Esophagus squamous epithelium (tissue), 5 donors: ENCODE measurements at places on chromosomes 7 and 10.

GRCh38 chr7:27030393-27031050 is 65.3 kb downstream of the HOXA1 start:
- no peak for DNase-seq

DNA sequence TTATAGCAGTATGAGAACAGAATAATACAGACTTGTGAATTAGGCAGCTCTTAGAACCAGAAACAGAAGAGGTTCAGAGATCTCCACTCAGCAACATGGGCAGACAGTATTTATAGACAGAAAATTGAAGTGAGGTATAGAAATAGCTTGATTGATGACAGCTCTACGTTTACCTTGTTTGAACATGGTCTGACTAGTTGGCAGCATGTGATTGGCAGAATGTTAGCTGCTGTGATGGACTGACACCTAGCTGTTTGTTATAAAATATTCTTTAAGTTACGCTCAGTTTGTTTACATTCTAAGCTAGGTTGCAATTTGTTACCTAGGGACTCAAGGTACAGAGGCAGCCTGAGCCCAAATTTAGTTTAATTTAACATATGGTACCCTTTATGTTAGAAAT is 73.7 kb upstream of the TMEM229A start:
- no peak for DNase-seq

- no peak for DNase-seq
Observed at GRCh38 chr10:33616956-33617355, 282.5 kb upstream of the NRP1 start.

DNA sequence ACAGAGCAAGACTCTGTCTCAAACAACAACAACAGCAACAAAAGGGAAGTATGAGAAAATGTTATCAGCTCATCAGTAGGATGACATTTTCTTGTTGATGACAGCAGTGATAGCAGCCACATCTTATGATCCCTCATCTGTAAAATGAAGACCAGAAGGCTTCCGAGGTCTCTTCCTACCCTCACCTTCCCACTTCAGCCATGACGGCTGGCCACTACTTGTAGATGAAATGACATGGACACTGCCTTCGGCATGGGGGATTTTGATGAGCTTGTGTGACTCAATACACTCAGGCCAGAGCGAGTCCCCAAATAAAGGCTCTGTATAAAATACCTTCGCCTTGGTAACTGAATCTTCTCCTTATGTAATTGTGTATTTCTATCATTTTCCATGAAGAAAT is 6.7 kb downstream of the ECHDC3 start:
- no peak for DNase-seq

- no peak for DNase-seq
Observed at GRCh38 chr10:72645263-72645858, 19.5 kb upstream of the MICU1 start.

GRCh38 chr7:29309041-29309854 is 114.7 kb downstream of the CHN2 start:
- DNase-seq, result no peak

DNA sequence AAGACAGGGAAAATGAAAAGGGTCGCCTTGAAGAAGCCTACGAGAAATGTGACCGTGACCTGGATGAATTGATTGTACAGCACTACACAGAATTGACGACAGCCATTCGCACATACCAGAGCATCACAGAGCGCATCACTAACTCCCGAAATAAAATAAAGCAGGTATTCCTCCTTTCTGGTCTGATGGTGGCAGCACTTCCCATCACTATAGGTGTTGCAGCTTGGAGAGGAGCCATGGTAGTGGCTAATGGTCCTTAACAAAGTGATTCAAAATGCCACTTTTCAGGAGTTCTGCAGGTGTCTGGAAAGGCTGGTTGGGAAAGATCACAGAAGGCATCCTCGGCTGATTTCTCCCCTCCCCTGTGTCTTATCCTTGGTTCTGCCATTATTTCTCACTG is 22.1 kb downstream of the EXOC4 start:
- DNase-seq, result no peak

DNA sequence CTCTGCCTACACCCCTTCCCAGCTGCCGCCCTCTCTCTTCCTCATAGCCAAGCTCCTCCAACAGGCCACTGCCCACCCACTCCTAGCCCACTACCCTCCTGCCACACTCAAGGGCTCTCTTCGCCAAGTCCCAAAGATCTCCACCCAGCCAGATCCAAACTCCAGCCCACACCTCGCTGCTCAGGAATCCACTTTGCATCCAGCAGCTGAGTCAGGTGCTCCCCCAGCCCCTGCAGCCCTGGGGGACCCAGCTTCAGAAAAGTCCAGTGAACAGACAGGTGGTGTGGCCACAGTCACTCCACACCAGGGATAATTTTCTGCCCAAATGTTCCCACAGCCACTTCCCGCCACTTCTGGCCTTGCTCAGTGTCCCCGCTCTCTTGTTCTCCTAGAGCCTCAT is 10.9 kb downstream of the OGDHL start:
- no peak for DNase-seq

DNA sequence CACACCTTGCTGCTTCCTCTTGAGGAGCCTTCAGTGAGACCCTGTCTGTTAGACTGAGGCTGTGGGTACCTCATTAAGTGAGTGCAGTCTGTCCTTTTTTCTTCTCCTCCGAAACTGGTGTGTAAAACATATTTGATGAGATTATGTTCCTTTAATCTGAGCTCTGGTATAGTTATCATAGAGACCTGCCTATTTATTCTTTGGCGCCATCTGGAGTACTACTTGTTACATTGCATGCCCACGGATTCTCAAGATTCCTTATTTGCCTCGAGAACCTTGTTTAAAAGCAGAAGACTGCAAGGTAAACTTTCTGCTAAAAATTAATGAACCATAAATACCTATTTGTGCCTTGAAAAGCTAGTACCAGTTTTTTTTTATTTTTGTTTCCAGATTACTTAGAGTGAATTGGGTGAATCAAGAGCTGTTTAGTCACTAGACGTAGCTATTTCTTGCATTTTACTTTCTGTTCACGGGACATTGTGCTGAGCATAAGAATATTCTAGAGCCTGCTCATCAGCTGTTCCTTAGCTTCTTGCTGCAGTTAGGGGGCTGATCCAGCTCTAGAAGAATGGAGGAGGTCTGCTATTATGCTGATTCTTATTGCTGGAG is 16.9 kb upstream of the STMP1 start:
- DNase-seq, result no peak

- DNase-seq, result no peak
Observed at GRCh38 chr7:87658553-87658952, 30.4 kb downstream of the RUNDC3B start.

GRCh38 chr7:129045682-129046081 is 9.2 kb downstream of the TNPO3 start:
- no peak for DNase-seq

DNA sequence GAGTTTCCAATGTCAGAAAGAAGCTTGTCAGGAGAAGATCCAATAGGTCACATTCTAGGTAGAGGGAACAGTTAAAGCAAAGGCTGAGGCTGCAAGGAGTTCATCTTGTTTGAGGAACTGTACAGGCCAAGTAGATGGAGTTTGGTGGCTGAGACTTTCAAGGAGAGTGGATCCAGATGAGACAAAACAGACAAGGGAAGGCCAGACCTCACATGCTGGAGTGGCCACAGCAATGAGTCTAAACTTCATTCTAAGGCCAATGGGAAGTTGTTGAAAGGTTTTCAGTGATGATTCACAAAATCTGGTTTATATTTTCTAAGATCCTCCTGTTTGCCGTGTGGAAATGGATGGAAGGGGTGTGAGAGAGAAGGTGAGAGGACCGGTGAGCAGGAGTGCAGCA is 40.0 kb downstream of the EPDR1 start:
- DNase-seq, result no peak

DNA sequence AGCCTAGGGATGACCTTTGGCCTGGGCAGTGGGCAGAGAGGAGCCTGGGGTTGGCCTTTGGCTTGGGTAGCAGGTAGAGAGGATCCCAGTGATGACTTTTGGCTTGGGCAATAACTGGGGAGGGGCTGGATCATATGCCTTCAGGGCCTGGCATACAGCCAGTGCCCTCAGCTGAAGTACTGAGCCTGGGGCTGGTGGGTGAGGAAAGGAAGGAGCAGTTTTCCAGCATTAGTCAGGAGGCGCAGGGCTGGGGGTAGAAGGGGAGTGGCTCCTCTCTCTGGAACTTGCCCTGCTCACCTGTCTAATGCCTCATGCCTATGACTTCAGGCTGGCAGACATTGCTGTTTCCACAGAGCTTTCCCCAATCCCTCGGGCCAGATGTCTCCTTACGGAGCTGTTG is 15.2 kb upstream of the COMTD1 start:
- no peak for DNase-seq

- DNase-seq, result no peak
Observed at GRCh38 chr10:84574102-84574501, 245.7 kb downstream of the CCSER2 start.

DNA sequence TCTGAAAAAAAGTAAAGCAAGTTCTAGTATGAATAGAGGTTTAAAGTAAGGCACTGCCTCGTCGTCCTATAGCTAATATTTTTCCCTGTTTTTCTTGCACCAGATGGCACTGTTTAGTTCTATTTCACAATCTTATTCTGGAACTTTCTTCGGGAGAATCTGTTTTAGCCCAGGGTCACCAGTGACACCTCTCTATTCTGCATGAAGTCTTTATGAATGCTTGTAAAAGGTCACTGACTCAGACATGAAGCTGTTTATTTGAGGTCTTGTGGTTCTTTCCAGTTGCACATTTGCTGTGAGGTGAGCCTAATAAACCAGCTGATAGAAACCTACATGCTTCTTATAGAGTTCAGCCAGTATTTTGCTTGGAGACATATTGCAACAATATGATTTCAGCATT is 444.3 kb downstream of the AUTS2 start:
- DNase-seq, result no peak

DNA sequence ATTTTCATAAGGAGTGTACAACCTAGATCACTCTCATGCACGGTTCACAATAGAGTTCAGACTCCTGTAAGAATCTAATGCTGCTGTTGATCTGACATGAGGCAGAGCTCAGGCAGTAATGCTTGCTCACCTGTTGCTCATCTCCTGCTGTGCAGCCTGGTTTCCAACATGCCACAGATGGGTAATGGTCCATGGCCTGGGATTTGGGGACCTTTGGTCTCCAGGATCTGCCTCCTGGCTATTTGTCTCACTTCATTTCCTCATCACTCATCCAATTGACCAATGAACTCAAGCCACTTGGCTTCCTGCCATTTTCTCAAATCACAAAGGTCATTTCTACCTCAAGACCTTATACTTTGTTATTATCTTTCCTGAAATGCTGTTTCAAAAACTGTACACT is 786.1 kb downstream of the ANKRD7 start:
- no peak for DNase-seq

DNA sequence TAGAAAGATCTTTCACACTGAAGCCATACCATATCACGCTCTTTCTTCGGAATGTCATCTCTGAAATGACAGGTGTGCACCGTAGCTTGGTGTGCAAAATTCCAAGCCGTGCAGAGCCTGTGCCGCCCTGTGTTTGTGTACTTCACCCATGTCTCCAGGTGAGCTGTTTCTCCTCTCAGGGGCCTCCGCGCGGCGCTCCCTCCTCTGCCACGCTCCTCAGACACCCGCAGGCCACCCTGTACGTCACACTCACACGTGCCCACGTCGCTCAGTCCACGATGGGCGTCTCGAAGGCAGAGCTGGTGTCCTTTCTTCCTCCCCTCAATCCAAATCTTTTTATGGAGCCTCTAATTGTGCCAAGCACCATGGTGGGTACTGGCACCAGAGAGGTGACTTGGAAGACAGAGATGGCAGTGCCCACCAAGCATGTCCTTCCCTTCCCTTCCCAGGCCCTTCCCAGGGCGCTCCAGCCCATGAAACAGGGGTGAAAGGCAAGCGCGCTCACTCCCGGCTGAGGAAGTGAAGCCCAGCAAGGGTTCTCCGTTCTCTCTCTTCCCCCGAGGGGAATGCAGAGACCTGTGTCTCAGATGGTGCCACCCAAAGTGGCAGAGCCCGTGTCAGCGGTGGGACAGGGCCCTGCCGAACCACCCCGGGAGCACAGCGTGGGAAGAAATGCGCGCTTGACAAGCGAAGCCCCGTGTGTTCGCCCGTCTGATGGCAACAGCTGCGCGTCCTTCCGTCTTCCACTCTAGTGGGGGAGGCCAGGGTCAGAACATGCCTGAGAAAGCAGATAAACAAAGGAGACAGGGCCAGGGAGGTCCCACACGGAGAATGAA is 292.5 kb upstream of the SHH start:
- no peak for DNase-seq

GRCh38 chr10:122307669-122308416 is 36.7 kb downstream of the BTBD16 start:
- DNase-seq, result no peak
